Fibroblast of lung (primary cell): ENCODE measurements at places on chromosomes 1 and 21. TPM values are rescaled to one million over a fixed set of nuclear protein-coding genes. Genes with fewer than 3 reads are reported as not detected.

CHIA gene
- not detected in 2 replicates for total RNA-seq

AIRE gene
- not detected in 2 replicates for total RNA-seq

C4BPA gene
- not detected in 2 replicates for total RNA-seq

FCRL1 gene
- not detected in 2 replicates for total RNA-seq

DNASE2B gene
- total RNA-seq: not detected in 2 replicates

RHBDL2 gene
- total RNA-seq: 0.26 and 1.5 TPM in 2 replicates

AKNAD1 gene
- 0.17 and 0.26 TPM in 2 replicates for total RNA-seq

STYXL2 gene
- total RNA-seq: not detected in 2 replicates

TMPRSS15 gene
- not detected in 2 replicates for total RNA-seq

IQCC gene
- total RNA-seq: 1.3 and 2.3 TPM in 2 replicates

DNA sequence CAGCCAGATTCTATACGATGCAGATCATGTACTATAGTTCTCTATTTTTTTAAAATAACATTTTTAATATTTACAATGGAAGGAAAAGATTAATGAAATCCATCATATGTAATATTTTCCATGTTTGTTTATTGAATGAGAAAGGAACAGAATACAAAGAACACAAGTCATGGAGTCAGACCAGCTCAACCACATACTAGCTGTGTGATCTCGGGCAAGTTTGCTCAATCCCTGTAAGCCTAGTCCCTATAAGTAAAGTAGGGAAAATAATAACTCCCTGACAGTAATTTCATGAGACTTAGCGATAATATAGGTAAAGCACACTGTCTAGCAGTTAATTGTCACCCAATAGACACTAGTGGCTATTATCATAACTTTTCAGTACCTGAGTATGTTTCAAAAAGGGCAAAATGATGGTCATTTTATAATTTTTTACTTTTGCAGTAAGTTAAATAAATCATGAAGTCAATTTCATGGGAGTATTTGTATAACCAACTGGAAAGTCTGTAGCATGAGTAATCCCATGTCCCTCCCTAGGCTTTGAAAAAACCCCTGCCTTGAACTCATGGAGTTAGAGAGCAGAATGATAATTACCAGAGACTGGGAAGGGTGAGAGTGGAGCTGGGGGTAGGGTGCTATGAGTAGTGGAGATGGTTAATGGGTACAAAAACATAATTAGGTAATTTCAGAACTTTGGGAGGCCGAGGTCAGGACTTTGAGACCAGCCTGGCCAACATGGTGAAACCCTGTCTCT lies 37.0 kb upstream of the EPS15 start:
- no peaks in the 10 kb centered on the region for H3K36me3 ChIP-seq
- no peak overlapping the region for H3K27ac ChIP-seq
- no peaks in the 10 kb centered on the region for H3K27me3 ChIP-seq
- peaks cover 6% of the 10 kb centered on the region for H3K4me1 ChIP-seq
- DNase-seq: no peak

- no peaks in the 10 kb centered on the region for H3K27me3 ChIP-seq
- no peaks in the 10 kb centered on the region for H3K36me3 ChIP-seq
- DNase-seq: no peak
- H3K4me3 ChIP-seq: no peak overlapping the region
Measured at GRCh38 chr1:167248707-167249642, 28.3 kb downstream of the POU2F1 start.

- no peaks in the 10 kb centered on the region for H3K4me1 ChIP-seq
- DNase-seq: no peak
- H3K27ac ChIP-seq: no peak overlapping the region
Measured at GRCh38 chr1:236762410-236762809, 32.7 kb upstream of the MTR start.

GRCh38 chr21:32253215-32253641 lies 25.6 kb downstream of the MIS18A start:
- no peak overlapping the region for H3K4me3 ChIP-seq
- no peak overlapping the region for H3K27ac ChIP-seq
- peaks cover 9% of the 10 kb centered on the region for H3K4me1 ChIP-seq
- H3K27me3 ChIP-seq: no peaks in the 10 kb centered on the region

DNA sequence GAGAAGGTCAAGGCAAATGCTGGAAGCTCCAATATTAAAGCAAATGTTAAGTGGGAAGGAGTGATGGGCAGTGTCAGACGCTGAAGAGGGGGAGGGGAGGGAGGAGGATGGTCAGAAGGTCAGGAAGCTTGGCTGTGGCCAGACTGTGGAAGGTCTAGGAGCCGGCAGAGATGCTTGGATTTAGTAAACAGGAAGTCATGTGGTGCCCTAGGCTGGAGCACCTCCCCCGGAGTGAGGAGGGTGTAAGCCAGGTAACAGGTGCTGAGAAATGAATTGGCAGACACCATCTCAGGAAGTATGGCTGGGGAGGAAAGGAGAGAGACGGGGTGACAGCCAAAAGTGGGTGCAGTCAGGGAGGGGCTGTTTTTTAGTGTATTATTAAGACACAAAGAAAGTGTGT lies 17.7 kb downstream of the CSMD2 start:
- no peaks in the 10 kb centered on the region for H3K36me3 ChIP-seq
- no peak overlapping the region for H3K27ac ChIP-seq
- no peak overlapping the region for H3K4me3 ChIP-seq
- no peak for DNase-seq
- H3K4me1 ChIP-seq: no peaks in the 10 kb centered on the region
- no peaks in the 10 kb centered on the region for H3K27me3 ChIP-seq

GRCh38 chr1:117534995-117535467 lies 70.8 kb upstream of the TENT5C start:
- H3K27ac ChIP-seq: no peak overlapping the region
- no peaks in the 10 kb centered on the region for H3K36me3 ChIP-seq
- H3K4me3 ChIP-seq: no peak overlapping the region

- no peaks in the 10 kb centered on the region for H3K4me1 ChIP-seq
- peak within 1 kb of the TSS; percentile 87 for H3K4me3 ChIP-seq
- H3K27ac ChIP-seq: peak within 1 kb of the TSS; percentile 100
- no peaks in the 10 kb centered on the region for H3K27me3 ChIP-seq
- DNase-seq: peak; percentile 92
- peaks cover 8% of the 10 kb centered on the region for H3K36me3 ChIP-seq
Measured at GRCh38 chr1:161153682-161154337, at the start of gene UFC1. UFC1 (plus strand) TSS chr1:161153978; CDS start chr1:161153998, 20 bp downstream.

DNA sequence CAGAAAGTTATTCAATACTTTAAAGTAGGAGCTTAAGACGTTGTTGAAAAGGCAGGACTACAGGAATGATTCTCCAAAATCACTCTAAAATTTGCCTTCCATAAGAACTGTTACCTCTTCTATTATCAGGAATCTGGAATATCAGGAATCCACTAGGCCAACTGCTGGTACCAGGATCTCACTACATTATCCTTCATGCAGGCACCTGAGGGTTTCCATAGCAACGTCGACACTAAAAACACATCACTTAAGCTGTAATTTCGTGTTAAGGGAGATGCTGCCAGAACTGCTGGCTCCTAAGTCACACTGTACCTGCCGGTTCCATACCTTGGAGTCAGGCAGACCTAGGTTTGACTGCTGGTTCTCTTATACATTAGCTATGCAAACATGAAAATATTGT lies 139.7 kb upstream of the C1orf87 start:
- no peak overlapping the region for H3K4me3 ChIP-seq
- no peaks in the 10 kb centered on the region for H3K27me3 ChIP-seq
- no peak for DNase-seq
- H3K36me3 ChIP-seq: no peaks in the 10 kb centered on the region
- H3K4me1 ChIP-seq: no peaks in the 10 kb centered on the region

GRCh38 chr1:1619917-1620361 lies 4.6 kb downstream of the MIB2 start:
- H3K27ac ChIP-seq: no peak overlapping the region
- H3K4me1 ChIP-seq: peaks cover 4% of the 10 kb centered on the region
- DNase-seq: no peak
- no peaks in the 10 kb centered on the region for H3K27me3 ChIP-seq
- peaks cover 5% of the 10 kb centered on the region for H3K36me3 ChIP-seq

DNA sequence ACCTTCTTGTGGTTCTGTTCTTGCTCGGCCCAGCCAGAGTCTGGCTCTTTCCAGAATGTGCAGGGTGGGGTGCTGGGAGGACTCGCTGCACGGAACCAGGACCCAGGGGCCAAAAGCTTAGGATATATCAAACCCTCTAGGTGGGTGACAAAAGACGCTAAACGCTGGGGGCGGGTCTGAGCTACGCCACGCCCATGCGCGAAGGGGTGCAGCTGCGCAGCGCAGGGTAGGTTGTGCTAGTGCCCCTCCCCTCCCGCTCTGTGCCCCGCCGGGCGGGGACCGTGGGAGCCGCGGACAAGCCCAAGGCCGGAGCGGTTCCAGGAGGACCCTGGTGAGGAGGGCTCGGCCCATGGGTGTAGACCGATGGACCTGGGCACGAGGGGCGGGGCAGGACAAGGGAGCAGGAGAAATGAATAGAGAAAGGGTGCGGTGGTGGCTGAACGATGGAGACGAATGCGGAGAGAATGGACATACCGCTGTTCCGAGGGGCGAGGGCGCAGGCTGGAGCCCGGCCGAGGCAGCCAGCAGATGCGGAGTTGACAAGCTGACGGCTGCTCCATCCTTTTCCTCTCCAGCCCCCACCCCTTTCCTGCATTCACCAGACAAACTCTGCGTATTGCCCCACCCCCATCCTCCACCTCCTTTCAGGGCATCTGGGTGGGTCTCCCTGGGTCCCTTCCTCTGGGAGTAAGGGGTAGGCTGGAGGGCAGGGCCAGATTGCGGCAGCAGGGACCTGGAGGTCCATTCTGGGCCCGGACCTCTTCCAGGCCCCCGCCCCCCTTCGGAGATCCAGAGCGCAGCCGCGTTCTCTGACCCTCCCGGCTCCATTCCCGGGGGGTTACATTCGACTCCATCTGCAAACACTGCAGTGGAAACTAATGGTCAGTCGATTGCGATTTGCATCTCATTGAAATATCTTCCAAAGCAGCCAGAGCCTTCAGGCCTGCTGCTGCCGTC lies at the start of gene RUSC1:
Gene RUSC1, plus strand, starts transcription at position 234 of the 957 bp plus-strand sequence. CDS start 880 bp downstream, outside the sequence.
- H3K27ac ChIP-seq: peak within 1 kb of the TSS; percentile 80
- H3K4me3 ChIP-seq: peak within 1 kb of the TSS; percentile 93
- peaks cover 12% of the 10 kb centered on the region for H3K36me3 ChIP-seq
- H3K4me1 ChIP-seq: peaks cover 23% of the 10 kb centered on the region
- H3K27me3 ChIP-seq: no peaks in the 10 kb centered on the region
- DNase-seq: peak; percentile 68

DNA sequence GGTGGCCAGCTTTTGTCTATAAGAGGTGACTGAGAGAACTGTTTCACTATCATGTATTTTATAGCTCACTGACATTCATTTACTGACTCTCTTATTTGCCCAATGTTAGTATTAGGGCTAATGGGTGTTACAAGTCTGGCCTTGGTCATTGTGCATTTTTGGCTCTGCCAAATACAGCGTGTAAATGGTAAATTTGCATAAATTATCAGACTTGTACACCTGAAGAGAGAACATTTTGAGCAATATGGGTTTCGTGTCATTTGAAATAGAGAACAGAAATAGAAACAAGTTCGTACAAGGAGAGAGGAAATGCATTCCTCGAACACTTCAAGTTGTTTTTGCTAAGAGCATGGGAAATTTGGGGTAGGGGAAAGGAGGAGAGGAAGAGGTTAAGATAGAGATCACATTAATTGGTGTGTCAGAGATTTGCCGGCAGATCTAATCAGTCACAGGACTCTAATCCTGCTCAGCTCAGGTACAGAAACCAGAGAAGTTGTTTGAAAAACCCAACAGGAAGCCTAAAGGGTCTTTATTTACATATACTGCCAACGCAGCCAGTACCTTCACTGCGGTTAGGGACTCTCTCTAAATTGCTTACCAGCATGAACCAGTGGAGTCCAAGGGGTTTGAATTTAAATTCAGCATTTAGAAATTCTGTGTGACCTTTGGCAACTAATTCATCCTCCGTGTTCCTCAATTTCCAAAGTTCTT lies 261.5 kb downstream of the GPATCH2 start:
- H3K36me3 ChIP-seq: no peaks in the 10 kb centered on the region
- H3K4me3 ChIP-seq: no peak overlapping the region

GRCh38 chr1:85417017-85417416 lies 47.9 kb downstream of the DDAH1 start:
- no peak for DNase-seq
- H3K36me3 ChIP-seq: no peaks in the 10 kb centered on the region
- no peak overlapping the region for H3K4me3 ChIP-seq
- H3K27me3 ChIP-seq: no peaks in the 10 kb centered on the region
- no peak overlapping the region for H3K27ac ChIP-seq

DNA sequence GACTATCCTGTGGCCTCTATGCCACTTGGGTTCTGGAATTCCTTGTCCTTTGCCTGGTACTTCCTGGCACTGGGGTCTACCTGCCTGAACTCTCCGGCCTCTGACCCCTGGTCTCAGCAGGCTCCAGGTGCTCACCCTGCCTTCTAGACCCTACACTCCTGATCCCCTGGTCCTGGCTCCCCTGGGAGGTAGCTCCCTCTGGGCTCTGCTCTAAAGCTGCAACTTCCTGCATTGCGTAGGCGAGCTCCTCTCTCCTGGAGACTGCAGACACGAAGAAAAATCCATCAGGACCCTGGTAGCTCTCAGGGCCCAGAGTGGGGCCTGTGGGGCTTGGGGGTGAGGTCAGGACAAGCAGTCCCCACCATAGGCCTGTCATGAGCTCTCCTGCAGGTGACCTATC lies 7.8 kb upstream of the PLEKHG5 start:
- DNase-seq: no peak
- no peak overlapping the region for H3K27ac ChIP-seq
- peaks cover 18% of the 10 kb centered on the region for H3K27me3 ChIP-seq
- no peak overlapping the region for H3K4me3 ChIP-seq
